Common myeloid progenitor, CD34-positive (primary cell): ENCODE measurements at places on chromosomes 12 and 14.

GRCh38 chr12:122691566-122691965, 11.6 kb downstream of the HCAR2 start:
- no peak for DNase-seq

DNA sequence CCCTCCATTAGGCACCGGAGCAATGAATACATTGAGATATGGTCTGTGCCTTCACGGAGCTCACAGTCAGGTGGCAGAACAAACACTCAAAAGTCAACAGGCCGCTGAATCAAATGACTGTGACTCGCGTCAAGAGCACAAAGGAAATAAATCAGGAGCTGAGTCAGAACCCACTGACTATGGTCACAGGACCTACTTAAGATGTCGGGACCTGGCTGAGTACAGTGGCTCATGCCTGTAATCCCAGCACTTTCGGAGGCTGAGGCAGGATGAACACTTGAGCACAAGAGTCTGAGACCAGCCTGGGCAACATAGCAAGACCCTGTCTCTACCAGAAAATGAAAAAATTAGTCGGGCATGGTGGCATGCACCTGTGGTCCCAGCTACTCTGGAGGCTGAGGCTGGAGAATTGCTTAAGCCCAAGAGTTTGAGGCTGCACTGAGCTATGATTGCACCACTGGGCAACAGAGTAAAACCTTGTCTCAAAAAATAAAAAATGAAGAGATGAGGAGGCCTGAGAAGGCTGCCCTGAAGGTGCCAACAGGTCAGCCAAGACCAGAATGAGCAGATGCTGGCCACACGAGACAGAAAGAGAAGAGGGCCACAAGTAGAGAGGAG, 19.9 kb downstream of the TMEM233 start:
- DNase-seq = no peak

GRCh38 chr12:106906715-106907114, 49.0 kb upstream of the TMEM263 start:
- no peak for DNase-seq

GRCh38 chr14:31080056-31080455, 53.9 kb upstream of the STRN3 start:
- DNase-seq = no peak

GRCh38 chr12:15962760-15963159, 51.6 kb downstream of the DERA start:
- DNase-seq = no peak

GRCh38 chr12:70619471-70620152, 17.6 kb downstream of the PTPRB start:
- DNase-seq = no peak

- DNase-seq = no peak
Observed at GRCh38 chr14:90554341-90554740, 157.5 kb downstream of the CALM1 start.

GRCh38 chr12:54383041-54383609, 1.4 kb downstream of the ZNF385A start:
- peak; percentile 84 for DNase-seq

- DNase-seq = peak; percentile 95
Observed at GRCh38 chr14:24678801-24679247, 44.8 kb upstream of the GZMB start.

- DNase-seq = peak; percentile 26
Observed at GRCh38 chr14:66360366-66360926, 125.7 kb upstream of the CCDC196 start.

GRCh38 chr14:106378191-106378590, 851.8 kb downstream of the TMEM121 start:
- DNase-seq = peak; percentile 49

DNA sequence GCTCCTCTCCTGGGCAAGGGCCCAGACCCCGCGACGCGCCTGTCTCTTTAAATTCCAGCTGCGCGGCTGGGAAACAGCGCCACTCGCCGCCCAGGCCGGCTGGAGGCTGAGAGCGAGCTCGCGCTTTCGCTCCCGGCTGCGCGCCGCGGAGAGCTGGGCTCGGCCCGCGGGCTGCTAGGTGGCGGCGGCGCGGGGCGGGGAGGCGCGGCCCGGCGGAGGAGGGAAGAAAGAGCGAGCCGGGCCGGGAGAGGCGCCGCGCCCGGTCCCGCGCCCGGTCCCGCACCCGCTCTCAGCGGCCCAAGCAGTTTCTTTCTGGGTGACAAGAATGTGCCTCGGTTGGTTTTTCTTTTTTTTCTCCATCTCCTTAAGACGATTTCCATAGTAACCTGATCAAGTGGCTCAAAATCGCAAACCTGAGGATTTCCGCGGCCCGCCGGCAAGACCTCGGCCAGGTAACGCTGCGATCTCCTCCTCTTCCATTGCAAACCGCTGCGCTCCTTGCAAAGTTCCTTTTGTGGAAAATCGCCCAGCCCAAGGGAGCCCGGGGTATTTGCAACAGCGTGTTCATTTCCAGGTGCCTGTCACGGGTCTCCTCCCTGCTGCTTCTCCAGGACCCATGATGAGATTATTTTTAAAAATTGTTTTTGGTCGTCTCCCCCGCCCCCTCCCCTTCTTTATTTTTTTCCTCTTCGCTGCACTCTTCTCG, 259.5 kb upstream of the E2F7 start:
- DNase-seq = peak; percentile 56
